Glomerular endothelial cell (primary cell): ENCODE measurements at places on chromosomes 16 and 17. TPM values are rescaled to one million over a fixed set of nuclear protein-coding genes. Genes with fewer than 3 reads are reported as not detected.

KRTAP9-4 gene
- total RNA-seq = not detected in 2 replicates

CDR2L gene
- total RNA-seq = 40.7 and 63.5 TPM in 2 replicates

ZP2 gene
- total RNA-seq = not detected in 2 replicates

LGALS9B gene
- total RNA-seq = not detected in 2 replicates

ASIC2 gene
- 4.6 TPM in 1 of 2 replicates, not detected in the other for total RNA-seq

TBL3 gene
- 50.7 and 59.4 TPM in 2 replicates for total RNA-seq

KRTAP4-1 gene
- not detected in 2 replicates for total RNA-seq

TUFM gene
- total RNA-seq = 144 TPM in 2 replicates

CD7 gene
- total RNA-seq = not detected in 2 replicates

ADAMTS18 gene
- 14.5 and 47.5 TPM in 2 replicates for total RNA-seq

ETV4 gene
- 14.2 and 22.4 TPM in 2 replicates for total RNA-seq
